ENCODE measurements at places on chromosomes 1 and 21.

- DNase-seq = no peak
These were observed 659.0 kb downstream of the LTN1 start for GRCh38 chr21:28333578-28334075.

- no peak for DNase-seq
These were observed 52.0 kb upstream of the ARHGEF16 start for GRCh38 chr1:3402258-3403010.

- no peak for DNase-seq
These were observed 3.5 kb downstream of the HSPG2 start for GRCh38 chr1:21933397-21934248.

DNA sequence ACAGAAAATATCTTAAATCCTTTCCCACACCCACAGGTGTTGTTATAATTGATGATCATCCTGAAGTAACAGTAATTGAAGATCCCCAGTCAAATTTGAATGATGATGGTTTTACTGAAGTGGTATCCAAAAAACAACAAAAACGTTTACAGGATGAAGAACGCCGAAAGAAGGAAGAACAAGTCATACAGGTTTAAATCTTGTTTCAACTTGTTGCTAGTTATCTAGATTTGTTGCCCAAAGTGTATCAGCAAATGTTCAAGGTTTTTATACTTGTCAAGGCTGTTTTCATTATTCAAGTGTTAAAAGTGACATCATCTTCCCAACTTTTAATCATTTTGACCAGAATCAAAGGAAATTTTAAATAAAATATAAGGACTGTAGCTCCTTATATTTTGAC is 64.7 kb downstream of the PRRC2C start:
- DNase-seq = no peak

- no peak for DNase-seq
These were observed 131.4 kb downstream of the IER5 start for GRCh38 chr1:181219938-181220337.

DNA sequence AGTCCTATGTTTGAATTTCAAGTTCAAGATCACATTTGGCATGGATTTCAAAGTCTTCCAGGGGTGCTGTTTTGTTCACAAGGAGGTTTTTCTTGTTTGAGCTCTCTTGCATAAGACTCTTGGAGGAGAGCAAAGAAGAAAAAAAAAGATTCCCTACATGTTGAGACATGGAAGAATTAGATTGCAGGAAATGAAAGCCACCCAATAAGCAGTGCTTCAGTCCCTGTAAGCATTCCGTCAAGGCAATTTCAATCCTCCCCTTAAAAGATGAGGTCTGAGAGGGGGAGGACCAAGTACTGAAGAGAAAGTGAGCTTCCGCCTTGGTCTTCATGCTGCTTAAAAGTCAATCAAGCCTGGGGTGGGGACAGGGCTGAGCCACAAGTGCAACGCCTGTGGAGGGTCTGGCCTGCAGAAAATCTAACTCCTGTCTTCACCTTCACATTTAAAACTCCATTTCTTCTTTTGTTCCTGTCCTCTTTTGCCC is 50.2 kb downstream of the LPAR3 start:
- no peak for DNase-seq

- DNase-seq = no peak
These were observed 13.7 kb downstream of the SELL start for GRCh38 chr1:169697755-169698154.

DNA sequence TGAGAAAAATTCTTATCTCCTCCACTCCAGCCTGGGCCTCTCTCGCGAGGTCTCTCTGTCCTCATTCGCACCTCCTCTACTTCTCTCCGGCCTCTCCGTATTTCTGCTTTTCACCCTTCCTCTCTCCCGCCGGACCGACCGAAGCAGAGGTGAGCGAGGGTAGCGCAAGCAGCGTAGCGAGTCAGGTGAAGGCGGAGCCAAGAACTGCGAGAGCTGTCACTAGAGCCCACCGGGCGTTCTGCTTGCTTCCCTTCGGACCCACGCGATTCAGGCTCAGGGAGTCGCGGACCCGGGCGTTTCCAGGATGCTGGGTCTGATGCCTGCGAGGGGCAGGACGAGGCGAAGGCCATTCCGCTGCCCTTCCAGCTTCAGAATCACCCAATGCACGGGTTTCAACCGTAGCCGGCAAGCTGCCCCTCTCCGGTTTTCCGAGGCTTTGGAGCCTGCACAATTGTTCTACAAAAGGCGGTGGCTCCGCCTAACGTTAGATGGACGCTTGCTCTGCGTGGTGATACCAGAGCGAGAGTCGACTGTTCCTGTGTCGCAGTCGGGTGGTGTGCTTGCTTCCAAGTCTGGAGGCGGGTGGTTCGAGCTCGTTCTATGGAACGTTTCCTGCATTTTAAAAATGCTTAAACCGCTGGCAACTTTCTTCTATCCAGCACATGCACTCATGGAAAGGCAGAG is 310.2 kb downstream of the FAM72C start:
- DNase-seq = no peak
